ENCODE measurements at places on chromosomes 11 and 22.
A peak's percentile ranks its signal among the peaks of the same experiment; 100 is the strongest.

- DNase-seq: no peak
Observed at GRCh38 chr11:134604886-134605285, 192.8 kb upstream of the B3GAT1 start.

DNA sequence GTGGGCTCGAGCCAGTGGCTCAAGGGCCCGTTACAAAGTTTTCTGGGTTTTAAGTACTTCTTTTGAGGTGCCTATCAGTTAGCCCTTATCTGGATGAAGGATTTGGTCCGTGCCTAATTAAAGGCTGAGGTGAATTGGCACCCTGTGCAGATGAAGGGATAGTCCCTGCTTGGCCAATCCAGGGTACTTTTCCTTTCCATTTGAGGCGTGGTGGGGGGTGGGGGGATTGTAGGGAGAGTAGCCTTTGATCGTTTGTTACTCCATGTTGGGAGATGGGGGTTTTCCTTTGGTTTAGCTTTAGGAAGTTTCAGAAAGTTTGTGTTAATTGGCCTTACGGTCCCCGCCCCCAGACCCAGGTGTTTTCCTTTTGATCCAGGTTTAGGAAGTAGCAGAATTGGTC lies 170.8 kb downstream of the DDX10 start:
- DNase-seq: no peak

DNA sequence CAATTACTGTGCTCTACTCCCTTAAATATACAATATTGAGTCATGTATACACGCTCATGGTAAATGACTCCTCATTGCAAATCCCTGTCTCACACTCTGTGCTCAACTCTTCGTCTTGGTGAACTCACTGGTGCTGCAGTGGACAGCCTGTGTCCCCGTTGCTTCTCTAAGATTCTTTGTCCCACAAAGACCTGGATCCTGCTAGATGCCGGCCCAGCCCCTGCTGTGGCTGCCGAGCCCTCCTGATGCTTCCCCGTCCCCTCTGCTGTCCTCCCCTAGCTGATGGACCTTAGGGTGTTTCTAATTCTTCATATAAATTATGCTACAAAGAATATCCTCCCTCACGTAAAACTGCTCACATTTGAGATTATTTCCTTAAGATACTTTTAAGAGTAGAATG lies 5.5 kb downstream of the APOL2 start:
- no peak for DNase-seq

DNA sequence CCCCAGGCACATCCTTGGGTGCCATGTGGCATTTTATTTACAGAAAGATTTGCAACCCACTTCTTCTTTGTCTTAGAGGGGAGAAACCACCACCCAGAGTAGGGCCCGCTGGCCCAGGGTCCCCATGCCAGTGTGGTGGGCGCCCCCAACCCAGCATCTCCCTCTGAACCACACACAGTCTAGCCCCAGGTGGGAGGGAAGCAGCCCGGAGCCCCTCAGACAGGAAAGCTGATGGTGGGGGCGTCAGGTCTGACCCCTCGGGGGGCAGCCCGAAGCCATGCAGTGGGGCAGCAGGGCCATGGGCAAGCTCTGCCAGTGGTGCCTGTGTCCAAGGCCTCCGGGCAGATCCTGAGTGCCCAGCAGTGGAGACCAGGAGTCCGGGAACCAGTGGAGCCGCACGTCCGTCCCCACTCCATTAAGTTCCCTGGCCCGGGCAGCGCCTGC lies 11.7 kb downstream of the TRPM5 start:
- no peak for DNase-seq

- DNase-seq: no peak
Observed at GRCh38 chr11:21625982-21626381, 566.9 kb upstream of the ANO5 start.

DNA sequence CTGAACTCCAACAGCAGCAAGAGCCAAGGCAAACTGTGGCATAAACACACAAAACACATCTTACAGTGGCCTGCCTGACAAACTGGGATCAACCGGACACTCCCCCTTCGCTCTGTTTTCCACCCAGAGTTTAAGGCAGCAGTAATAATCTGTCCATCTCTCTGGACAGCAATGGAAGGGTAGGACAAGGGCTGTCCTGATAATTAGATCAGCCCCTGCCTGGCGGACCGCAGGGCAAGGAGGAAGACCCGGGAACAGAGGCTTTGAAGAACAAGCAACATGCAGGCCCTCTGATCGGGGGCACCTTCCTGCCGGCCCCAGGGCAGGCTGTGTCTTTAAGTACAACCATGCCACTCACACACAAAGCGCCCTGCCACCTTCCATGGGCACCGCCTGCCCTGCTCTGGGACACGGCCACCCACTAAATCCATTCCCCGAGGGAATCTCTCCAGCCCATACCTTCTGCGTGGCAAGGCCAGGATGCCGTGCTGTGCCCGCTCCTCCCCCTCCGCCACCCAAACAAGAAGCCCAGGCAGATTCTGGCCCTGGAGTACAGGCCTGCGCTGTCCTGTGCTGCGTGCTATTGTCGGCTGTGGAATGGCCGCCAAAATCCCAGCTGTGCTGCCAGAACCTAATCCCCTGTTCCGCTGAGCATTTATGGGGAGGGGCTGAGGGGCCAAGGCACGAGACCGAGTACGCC lies 38.8 kb downstream of the NUMA1 start:
- DNase-seq: peak; percentile 28

DNA sequence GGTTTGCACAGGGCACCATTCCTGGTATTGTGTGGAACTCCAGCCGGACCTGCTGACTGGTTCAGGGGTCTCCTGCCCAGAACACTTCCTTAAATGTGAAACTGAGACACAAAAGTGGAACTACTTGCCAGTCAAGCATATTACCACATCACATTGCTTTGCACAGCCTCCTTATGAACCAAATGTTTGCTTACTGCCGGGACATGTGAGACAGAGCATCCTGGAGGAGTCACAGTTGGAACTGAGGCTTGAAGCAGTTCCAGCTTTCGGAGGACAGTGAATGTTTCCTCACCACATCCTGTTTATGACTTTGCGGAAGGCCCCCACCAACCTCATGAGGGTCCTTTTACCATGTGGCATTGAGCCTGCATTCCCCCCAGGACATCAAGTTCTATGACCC lies 105.8 kb upstream of the ARHGAP42 start:
- DNase-seq: no peak

- no peak for DNase-seq
Observed at GRCh38 chr11:110076371-110076965, 16.7 kb upstream of the ZC3H12C start.

- DNase-seq: no peak
Observed at GRCh38 chr11:115644856-115645255, 140.6 kb upstream of the CADM1 start.

- DNase-seq: no peak
Observed at GRCh38 chr22:31891366-31892079, 52.8 kb upstream of the YWHAH start.

DNA sequence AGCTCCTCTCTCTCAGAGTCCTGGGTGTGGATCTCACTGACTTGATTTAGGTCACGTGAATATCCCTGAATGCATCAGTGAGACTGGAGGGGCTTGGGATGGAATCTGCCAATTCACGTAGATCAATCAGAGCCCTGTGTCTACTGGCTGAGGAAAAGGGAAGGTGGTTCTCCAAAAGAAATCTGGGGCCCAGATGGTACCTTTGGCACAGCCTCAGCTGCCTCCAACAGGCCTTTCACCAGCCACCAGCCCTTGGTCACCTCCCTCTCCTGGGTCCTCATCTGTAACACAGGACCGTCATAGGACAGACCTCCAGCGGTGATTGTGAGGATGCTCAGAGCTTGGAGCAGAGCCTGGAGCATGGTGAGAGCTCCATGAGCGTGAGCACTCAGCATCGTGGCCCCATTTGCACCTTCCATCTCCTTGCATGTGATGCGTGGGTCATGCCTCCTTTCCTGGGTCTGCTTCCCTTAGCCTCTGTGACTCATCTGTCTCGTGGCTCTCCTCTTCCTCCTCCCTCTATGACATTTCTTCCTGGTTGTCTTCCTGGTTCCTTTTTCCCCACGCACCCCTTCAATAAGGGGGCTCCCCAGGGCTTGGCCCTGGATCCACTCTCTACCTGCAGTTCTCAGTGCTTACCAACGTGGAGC lies 7.5 kb upstream of the MIEF1 start:
- no peak for DNase-seq

DNA sequence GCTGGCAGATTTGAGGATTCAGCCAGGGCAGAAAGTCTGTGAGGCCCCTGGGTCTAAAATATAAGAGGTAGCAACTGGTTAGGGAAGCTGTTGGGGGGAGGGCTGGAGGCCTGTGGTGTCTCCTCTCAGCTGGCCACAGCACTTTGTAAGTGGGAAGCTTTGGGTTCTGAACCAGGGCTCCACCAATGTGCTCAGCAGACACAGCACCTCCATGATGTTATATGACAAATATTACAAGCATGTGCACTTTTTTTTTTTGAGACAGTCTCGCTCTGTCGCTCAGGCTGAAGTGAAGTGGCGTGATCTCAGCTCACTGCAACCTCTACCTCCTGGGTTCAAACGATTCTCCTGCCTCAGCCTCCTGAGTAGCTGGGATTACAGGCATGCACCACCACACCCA lies 8.0 kb downstream of the ARHGAP1 start:
- DNase-seq: no peak
